ENCODE measurements at places on chromosomes 4 and X.

- no peak for DNase-seq
Measured at GRCh38 chrX:106300239-106300638, 132.1 kb downstream of the PWWP3B start.

- DNase-seq = no peak
Measured at GRCh38 chr4:3335982-3336381, 43.2 kb downstream of the RGS12 start.

GRCh38 chrX:129983575-129984110 lies 1.2 kb downstream of the BCORL1 start:
- DNase-seq = no peak

- no peak for DNase-seq
Measured at GRCh38 chrX:119156241-119156640, 28.6 kb upstream of the KIAA1210 start.

DNA sequence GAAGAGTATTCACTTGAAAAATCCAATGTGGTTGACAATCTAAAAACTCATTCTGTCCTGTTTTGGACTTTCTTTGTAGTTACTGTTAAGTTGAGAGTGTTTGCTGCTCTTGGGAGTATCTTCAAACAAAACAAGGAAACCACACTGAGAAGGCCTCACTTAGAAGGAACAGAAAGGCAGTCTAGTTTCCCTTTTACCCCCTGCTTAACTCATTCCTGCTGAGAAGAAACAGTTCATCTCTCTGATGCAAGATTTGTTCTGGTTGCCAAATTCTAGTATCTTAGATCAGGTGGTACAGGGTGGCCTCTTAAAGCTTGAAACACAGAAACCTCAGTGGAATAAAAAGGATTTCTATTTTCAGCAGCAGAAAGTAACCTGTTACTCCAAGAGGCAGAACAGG lies 41.4 kb downstream of the GUCY2F start:
- DNase-seq = no peak

DNA sequence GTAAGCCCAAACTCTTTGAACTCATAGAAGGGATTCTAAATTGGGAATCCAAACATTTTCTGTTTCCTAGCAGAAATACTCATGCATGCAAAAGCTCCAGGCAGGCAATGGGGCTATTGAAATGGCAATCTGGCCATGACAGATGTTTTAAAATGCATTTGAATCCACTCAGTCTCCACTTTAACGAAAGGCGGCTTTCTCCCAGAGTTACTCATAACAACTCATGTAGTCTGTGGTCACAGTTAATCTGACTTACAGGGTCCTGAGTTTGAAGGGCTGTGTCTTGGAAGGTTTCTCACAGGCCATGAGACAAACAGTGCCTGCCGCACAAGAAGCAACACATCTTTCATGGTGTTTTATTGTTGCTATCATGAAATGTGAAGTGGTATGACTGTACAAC lies 185.7 kb downstream of the AMELX start:
- DNase-seq = no peak

GRCh38 chr4:87545052-87545451 lies 15.9 kb upstream of the SPARCL1 start:
- DNase-seq = no peak

DNA sequence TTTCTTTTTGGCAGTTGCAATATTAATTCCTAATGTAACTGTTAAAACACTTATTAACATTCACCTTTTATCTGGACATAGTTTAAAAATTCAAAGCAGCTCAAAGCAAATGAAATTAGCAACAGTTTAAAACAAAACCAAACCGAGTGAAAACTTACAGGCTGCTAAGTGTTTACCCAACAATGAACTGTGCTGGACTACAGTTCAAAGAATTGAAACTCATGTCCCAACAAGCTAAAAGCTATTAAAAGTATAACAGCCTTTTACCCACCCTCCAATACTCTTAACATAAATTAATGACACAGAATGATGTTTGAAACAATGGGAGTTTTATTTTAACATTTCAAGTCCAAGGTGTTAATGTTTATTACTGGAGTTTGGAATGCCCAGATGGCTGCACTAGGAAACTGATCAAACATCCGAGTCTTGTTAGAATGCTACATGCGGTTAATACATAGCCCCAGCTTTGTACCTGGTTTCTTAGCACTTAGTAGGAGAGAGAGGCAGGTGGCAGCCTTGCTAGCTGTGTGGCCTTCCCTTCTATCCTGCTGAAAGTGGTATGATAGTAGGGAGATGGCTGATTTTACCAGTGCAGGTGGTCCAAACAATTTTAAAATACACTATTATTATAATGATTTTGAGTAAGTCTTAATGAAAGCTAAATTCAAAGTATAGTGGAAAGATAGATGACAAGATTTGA lies 21.1 kb upstream of the FRYL start:
- DNase-seq = no peak

- DNase-seq = no peak
Measured at GRCh38 chr4:82921795-82922194, 21.3 kb downstream of the THAP9 start.

DNA sequence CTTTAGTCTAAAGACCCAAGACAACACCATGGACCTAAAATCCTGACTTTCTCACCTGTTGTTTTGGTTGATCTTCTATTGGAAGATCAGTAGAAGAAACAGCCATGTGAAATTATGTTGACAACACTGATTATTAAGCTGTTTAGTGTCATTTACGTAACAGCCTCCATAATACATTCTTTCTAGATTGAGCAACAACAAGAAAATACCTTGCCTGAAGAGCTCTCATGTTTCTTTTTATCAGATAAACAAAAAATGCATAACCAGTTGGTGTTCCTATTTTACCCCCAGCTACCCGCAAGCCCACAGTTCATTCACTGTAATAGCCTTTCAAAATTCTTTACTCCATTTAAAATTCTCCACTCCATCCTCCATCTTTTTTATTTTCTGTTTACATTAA lies 20.5 kb downstream of the GPC4 start:
- no peak for DNase-seq

GRCh38 chr4:17284323-17285175 lies 227.3 kb downstream of the QDPR start:
- no peak for DNase-seq

DNA sequence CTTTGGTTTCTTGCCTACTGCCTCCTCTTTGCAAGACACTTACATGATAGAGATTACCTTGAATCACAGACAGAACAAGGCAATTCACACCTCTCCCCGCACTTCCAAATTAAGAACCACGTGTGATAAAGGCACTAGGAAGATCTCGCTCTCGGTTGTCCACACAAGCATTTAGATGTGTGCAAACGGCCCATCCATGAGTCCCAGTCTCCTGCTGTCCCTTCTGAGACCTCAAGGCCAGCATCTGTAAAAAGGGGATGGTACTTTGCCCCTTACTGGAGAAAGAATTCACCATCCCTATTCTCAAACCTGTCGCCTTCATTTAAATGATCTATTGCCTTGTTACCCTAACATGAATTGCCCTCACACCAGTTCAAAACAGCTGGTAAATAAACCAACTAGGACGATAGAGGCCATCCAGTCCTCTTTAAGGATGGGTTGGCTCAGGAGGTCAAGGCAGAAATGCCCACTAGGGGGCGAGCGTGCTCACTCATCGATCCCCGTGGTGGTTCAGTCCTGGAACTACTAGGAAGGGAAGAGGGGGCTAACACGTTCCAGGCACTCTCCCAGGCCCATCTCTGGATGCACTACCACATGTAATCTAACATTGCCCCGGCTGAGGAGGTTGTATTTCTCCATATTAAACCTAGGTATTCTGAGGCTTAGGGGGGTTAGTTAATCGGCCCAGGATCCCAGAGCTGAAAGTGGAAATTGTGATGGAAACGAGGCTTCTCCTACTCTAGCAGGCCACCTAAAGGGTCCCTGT lies 95.8 kb downstream of the DHX15 start:
- DNase-seq = no peak

- DNase-seq = no peak
Measured at GRCh38 chrX:19955306-19955705, 35.6 kb downstream of the BCLAF3 start.

DNA sequence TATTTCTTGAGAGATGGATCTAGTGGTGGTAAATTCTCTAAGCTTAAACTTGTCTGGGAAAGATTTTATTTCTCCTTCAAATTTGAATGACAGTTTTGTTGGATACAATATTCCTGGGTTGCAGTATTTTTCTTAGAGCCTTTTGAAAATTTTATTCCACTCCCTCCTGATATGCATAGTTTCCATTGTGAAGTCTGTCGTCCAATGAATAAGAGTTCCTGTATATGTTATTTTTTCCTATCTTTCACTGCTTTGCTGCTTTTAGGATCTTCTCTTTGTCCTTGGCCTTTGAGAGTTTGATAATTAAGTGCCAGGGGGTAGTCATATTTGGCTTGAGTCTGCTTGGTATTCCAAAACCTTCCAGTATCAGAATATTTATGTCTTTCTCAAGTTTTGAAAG lies 1156.4 kb upstream of the AGA start:
- no peak for DNase-seq

DNA sequence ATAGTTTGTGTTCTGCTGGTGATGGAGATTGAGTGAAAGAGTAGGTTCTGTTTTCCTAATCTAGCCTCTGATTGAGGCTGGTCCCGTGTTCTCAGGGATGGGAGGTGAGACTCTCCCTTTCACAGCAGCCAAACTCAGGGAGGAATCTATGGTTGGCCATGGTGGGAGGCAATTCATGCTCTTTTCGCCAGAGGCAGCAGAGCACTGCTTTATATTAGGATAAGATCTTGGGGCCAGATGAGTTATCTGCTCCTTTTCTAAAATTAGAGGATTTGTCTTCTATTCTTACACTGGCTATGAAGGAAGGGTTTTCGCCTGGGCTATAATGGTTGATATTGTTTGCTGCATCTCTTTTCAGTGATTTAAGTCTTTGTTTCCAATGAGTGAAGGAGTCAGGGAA lies 63.9 kb upstream of the NLGN4X start:
- DNase-seq = no peak

GRCh38 chr4:139599594-139600374 lies 43.8 kb upstream of the SETD7 start:
- no peak for DNase-seq

DNA sequence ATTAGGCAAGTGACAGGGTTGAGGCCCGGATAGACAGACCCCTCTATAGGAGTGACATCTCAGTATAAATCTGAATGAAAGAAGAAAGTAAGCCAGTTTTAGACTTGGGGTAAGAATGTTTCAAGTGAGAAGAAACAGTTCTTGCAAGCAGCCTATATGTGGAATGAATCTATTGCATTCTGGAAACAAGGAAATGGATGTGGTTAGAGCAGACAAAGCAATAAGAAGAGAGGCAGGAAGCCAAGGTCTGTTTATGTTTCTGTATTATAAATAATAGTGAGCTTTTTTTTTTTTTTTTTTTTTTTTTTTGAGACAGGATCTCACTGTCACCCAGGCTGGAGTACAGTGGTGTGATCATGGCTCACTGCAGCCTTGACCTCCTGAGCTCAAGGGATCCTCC lies 255.8 kb downstream of the UNC5C start:
- DNase-seq = no peak

DNA sequence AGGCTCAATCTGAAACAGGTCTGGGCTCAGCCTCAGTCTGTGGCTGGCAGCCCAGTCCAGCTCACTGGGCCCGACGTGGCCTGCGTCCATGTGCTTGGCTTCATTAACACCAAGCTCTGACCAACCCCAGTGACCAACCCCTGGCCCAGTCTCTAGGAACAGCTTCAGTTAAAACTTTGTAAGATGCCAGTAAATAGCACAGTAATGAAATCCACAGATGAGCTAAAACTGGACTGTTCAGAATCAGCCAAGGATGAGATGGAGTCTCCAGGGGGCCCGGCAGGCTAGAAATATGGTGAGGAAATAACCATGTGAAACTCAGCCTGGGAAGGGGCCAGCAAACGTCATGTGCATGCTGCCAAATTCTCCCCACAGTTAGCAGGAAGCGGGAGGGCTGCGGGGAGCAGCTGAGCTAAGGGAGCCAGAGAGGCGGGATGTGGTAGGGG lies 37.1 kb upstream of the XPNPEP2 start:
- DNase-seq = no peak

DNA sequence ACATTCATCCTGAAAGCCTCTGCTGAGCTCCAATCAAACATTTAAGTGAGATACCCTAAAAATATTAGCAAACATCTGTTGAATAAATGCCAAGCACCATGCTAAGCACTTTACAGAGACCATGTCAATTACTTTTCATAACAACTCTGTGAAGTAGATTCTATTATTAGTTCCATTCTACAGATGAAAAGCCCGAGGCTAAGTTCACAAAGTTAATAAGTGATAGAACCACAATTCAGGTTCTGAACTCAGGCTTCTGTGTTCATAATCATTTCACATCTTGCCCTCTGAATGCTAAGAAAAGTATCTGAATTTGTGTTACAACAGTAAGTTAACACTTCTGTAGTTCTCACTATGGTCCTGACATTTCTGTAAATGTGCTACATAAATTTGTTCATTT lies 27.4 kb downstream of the SEL1L3 start:
- DNase-seq = no peak

DNA sequence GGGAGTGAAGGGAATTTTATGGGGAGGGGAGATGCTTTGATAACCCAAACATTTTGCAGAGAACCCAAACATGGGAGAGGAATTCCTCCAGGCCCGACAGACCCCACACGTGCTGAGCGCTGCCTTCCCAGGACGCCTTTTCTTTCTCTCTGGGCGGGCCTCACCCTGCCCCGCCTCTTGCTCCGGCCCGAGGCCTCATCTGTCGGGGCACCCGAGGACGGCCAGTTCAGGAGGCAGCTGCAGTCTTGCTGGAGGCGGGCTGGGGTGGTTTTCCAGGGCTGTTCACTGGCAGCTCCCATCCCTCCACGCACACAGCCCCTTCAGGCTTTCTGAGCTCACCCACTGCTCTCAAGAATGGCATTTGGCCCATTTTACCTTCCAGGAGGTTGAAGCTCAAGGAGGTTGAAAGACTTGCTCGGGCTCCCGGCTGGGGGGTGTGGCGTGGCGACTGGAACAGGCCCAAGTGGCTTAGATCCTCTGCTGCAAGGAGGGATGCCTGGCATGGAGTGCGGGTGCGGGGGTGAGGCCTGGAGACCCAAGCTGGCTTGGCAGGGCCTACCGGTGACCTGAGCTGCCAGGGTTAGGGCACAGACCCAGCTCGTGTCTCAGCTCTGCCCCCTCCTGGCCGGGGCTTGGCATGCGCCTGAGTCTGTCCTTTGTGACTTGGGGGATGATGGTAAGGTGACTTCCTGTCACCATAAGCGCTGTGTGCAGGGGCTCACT lies 99.2 kb downstream of the PSAPL1 start:
- no peak for DNase-seq

DNA sequence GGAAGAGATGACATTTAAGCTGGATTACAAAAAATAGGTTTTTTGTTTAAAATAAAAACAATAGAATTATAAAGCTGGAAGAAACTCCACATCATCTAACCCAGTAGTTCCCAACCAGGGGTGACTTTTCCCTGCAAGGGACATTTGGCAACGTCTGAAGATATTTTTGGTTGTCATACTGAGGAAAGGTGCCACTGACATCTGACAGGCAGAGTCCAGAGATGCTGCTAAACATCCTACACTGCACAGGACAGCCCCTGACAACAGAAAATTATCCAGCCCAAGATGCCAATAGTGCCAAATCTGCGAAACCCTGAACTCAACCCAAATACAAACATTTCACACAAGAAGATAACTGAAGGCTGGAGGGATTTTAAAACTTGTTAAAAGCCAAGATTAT lies 18.5 kb downstream of the TAB3 start:
- no peak for DNase-seq
